ENCODE measurements at places on chromosomes 5 and 9.

DNA sequence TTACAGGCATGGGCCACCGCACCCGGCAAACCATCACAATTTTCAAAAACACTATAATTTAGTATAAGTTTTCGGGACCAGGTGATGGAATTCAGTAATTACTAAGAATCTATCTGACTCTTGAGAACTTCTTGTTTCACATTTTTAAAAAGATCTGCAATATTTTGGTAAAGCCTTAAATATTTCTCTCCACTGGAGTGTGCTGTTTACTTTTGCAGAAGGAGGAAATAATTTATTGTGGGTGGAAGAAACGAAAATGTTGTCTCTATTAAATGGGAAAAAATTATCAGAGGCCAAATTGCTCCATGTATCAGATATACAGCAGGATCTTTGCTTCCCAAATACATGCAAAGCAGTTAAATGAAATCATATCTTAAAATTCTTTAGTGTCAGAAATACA lies 566.8 kb upstream of the CYLC2 start:
- no peak for DNase-seq

DNA sequence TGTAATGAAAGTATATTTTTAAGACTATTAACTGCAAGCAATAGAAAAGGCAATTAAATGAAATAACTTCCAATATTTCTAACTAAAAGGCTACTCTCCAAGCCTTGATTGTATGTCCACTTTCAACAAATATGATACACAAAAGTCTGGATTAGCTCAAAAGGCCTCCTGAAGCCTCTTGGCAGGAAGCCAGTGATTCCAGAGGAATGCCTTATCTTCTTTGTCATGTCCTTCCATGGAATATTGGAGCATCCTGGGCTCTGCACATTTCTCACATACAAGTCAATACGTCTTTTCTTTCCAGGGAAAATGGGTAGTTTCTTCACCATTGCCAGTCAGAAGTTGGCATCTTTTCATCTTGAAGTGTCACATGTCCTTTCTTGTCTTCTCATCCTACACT lies 357.8 kb downstream of the KDM4C start:
- no peak for DNase-seq

DNA sequence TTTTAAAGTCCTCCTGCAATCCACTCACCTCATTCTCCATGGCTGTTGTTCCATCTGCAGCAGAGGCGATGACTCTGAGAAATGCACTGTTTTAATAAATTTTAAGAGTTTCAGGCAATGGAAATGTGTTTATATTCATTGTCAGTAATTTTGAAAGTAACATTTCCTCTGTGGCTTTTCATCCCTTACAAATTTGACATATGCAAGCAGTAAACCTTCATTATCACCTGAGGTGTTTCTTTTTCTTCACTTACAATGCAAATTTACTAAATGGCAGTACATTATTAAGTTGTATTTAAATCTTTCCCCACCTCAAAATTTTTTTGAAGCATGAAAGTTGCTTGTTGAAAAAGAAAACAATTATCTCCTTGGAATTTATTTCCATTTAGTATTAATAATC lies 136.9 kb downstream of the DIRAS2 start:
- no peak for DNase-seq

DNA sequence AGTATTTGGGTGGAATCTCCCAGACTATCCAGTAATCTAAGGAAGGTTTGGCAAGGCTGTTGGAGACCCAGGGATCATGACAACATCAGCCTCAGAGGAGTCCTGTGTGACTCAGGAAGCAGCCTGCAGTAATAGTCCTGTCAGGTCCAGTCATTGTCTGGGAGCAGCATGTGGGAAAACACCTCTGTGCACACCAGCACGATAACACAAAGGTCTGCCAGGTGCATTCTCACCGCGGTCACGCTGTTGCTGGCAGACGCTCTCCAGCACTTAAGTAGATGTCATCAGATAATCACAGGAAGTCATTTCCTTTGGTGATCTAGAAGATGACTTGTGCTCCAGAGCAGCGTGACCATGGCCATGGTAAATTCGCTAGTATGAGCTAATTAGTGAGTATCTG lies 99.2 kb upstream of the IQGAP2 start:
- no peak for DNase-seq

GRCh38 chr5:94154672-94155071 lies 413.3 kb upstream of the POU5F2 start:
- no peak for DNase-seq

DNA sequence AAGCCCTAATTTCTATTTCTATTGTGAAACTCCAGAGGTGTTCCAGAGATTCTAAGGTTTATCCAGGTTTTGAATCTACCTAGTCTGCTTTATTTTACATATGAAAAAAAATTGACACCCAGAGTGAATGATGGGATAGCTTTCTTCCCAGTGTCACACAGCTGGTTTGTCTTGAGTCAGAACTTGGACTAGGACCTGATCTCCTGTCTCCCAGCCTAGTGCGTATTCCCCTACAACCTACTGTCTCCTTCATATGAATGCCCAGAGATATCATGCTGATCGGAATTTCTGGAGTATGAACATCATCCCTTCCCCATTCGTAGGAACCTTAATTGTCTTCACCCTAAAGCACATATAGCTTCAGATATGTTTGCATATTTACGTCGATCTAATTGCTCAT lies 524.2 kb downstream of the SPATA31D1 start:
- DNase-seq: no peak

- no peak for DNase-seq
Observed at GRCh38 chr5:112344540-112344939, 74.5 kb downstream of the EPB41L4A start.

DNA sequence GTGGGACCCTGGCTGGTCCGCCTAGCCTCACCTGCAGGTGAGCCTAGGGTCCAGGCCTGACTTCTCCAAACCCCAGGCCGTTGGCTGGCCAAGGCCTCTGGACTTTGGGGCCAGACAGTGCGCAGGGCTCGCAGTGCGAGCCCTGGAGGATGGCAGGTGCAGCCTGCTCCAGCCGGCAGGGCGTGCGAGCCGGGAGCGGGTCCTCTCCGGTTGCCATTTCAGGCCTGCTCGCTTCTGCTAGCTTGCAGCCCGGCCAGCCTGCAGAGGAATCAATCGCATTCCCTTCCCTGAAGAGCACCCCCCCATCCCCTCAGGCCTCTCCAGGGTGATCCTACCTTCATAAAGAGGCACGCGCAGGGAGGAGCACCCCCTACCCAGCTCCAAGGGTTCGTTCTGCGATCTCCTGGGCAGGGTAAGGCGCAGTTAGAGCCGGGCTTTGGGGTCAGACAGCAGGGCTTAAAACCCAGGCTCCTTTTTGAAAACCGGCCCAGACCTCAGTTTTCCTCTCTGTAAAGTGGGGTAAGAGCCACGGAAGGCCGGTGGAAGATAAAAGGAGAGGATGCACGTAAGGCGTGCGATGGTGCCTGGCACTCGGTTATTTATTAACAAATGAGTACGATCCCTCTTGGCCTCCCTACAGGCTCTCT lies 6.2 kb downstream of the BARHL1 start:
- DNase-seq: no peak

DNA sequence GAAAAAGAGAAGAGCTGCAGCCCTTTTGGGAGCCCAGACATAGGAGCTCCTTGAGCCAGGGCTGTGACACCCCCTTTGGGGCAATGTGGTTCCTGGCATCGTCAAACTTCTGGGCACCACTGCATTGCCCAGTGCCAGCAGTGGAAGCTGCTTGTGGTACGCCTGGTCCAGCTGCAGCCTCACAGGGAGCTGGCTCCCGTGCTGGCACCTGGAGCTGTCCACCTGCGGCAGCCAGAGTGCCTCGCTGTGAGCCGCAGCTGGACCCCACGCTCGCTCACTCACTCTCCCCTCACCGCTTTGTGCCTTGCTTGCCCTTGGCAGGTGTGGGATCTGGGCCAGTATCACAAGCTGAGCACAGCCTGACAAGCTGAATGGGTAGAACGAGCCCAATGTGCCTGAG lies 1150.8 kb upstream of the CDH6 start:
- no peak for DNase-seq

DNA sequence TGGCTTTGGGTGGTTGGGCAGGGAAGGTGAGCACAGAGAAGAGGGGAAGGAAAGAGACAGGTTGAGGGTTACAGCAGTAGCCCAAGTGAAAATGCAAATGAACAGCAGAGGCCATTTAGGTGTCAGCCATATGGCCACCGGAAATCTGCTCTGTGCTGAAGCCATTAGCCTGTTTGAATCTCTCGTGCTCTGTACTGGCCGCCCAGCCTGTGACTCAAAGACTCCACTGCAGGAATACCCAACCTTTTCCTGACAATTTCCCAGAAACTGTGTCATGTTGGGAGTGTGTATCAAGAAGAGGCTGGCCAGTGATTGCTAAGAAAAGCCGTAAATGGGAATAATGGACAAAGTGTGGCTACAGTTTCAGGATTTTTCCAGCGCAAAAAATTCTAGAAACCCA lies 35.9 kb upstream of the RAI14 start:
- DNase-seq: no peak

- no peak for DNase-seq
Observed at GRCh38 chr9:130522233-130522808, 57.1 kb upstream of the FUBP3 start.

DNA sequence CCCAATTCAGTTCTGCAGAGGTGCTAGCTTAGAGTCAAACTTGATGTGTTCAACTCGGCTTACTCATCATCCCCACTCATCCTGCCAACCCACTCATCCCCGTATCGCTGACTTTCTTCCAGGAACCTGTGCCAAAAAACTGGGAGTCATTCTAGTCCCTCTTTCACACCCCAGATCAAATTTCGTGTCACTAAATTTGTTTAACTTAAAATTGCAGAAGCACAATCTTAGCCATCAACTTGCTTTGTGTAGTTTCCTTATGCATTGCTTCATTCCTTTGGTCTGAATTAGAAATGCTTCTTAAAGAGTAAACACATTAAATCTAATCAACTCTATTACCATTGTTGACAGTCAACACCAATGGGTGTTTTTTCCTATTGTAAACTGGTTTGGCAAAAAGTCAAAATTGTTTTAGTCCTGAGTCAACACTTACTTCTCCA lies 162.4 kb downstream of the TTC39B start:
- DNase-seq: no peak

- no peak for DNase-seq
Observed at GRCh38 chr9:87370049-87370685, 127.5 kb upstream of the DAPK1 start.

Measured in kidney capillary endothelial cell (primary cell).